AG04450 (cell line): ENCODE measurements at places on chromosomes 1 and 21.
A peak's percentile ranks its signal among the peaks of the same experiment; 100 is the strongest.

- peak; percentile 76 for DNase-seq
These were observed 111.9 kb downstream of the PTPN14 start for GRCh38 chr1:214439352-214440119.

DNA sequence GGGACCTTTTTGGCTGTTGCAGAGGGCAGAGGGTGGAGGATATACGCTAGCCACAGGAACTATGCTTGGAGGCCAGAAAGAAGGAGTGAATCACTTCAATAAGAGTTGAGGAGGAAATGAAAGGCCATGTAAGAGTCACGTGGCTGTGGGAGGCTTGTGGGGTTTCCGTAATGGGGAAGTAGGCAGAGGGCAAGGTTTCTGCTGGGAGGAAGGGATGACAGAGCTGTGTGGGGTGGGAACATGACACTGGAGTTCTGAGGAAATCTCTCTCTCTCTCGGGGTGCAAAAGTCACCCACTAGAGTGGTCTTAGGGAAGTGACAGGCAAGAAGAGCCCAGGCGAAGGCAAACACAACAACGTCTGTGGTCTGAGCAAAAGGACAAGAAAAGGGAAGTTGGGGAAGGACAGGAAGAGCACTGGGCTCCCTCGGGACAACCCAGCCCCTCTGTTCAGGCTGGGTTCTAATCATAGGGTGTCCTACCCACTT is 3.9 kb upstream of the CD1C start:
- DNase-seq = no peak

DNA sequence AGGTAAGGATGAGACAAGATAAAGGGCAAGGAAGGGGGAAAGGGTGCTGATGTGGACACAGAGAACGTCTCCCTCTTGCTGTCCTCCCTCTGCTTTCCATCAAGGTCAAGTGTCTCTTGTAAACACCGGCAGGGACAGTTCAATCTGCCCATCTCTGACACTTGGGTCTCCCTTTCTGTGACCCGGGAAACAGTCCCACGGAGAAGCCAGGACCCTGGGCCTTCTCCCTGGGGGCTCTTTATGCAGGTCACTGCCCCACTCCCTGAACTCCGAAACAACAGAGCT is 254.3 kb downstream of the LTN1 start:
- no peak for DNase-seq

DNA sequence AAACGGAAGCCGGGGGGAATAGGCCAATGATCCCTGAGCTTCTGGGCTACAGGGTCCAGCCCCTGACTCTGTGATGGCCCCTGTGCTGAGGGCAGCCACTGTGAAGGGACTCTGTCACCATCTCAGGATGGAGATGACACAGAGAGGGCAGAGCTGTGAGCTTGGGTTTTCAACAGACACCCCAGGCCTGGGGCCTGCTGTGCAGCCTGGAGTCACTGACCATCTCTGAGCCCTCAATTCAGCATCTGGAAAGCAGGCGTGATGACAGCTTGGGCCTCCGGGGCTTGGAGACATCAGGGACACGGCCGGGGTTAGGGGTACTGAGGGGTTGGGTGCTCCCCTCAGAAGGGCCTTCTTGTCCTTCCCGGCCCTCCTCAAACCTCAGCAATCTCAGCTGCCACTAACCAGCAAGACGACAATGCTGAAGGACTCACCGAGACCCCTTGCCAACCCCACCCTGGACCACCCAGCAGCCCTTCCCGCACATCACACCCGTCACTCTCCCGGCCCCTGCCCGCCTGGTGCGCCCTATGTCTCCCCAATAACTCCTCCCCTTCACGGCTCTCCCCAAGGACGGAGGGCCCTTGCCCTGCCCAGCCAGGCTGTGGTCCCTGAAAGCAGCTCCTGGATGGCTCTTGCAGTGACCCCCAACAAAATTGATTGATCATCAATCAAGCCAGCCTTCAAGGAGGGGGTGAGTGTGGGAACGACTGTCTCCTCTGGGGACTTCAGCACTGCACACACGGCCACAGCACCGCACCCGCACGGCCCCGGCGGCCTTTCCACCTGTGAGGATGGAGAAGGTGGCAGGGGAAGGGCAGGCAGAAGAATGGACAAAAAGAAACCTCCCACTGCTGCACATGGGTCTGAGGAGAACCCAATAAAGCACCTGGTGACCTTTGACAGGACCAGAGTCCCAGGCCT is 4.3 kb downstream of the MEGF6 start:
- DNase-seq = no peak

GRCh38 chr1:61961009-61961408 is 218.7 kb downstream of the PATJ start:
- no peak for DNase-seq

DNA sequence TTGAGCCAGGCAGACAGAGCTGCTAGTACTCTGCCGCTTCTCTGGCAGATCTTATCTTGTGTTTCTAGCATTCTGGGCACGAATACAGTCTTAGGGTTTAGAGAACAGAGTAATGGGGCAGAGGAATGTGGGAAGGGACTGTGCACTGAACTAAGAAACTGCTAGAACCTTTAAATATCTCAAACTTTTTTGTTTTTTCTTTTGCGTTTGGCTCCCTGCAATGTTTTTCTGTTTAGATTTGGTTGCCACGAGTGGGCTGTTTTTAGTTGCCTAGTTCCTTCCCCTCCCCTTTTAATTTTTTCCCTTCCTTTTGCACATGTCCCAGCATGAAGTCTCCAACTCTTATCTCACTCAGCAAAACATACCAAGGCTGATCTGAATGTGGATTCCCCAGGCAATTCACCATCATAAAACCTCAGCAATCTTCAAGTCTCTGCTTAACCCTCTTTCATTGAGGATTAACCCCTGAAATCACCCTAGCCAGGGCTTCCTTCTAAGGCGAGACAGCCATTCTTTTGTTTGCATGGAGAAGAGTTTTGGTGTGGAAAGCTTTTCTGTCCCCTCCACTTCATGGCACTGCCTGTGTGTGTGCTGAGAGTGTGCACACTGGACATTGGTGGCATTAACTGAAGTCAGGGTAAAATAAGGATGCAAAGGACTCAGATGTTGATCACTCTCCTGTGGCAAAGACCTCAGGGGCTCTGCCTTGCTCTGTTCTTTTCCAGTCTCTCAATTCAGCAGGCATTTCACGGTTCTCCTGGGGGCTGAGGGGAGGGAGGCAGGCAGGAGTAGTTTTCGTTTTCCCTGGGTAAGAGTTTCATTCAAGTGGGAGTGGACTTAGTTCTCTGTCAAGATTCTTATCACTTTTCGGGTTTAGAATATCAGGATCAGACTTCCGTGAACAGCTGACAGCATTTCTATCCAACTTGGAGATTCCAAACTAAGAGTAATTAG is 2.8 kb upstream of the ATF3 start:
- DNase-seq = no peak
